Head of caudate nucleus (tissue), 42 donors: ENCODE measurements at places on chromosomes 1 and 21.

GRCh38 chr1:117026361-117026760 is 24.8 kb downstream of the CD101 start:
- no peak for DNase-seq

- no peak for DNase-seq
Measured at GRCh38 chr1:29592731-29593130, 356.4 kb downstream of the PTPRU start.

DNA sequence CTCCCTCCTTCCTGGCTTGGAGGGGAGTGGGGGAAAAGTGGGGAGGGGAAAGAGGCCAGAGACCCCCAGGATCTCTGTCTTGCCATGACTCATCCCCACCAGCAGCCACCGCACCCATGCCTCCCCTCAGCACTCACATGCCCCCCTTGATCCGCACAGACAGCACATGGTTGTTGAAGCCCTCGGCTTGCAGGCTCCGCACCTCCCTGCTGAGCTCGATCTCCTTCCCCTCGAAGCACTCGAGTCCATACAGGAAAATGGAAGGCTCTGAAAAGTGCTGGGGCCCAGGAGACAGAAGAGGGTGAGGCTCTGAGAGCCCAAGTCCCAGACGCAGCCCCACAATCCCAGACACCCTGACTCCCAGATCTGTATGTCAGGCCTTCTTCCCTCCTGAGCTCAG is 10.8 kb downstream of the CD52 start:
- DNase-seq, result no peak

DNA sequence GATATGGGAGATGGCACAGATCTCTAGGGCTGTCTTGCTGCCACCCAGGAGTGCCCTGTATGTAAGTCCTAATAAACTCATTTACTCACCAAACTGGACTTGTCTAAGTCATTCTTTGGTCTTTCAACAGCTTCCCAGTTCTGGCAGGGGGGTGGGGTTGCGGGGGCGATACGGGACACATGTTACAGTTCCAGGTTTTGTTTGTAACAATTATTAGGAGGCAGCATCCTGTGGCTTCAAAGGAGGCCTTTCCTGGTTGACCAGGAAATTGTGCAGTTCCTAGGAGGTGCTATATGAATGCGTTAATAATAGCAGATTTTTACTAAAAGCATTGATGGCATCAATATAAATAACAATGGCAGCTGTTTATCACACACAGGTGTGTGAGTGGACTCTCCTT is 42.7 kb upstream of the TRIM45 start:
- DNase-seq, result no peak
